ENCODE measurements at places on chromosomes 1 and 21. TPM values are rescaled to one million over a fixed set of nuclear protein-coding genes. Genes with fewer than 3 reads are reported as not detected.

- H3K36me3 ChIP-seq: peaks cover 10% of the 10 kb centered on the region
- H3K27ac ChIP-seq: no peak overlapping the region
- DNase-seq: no peak
- H3K4me1 ChIP-seq: no peaks in the 10 kb centered on the region
Measured at GRCh38 chr1:198848649-198849048, 209.8 kb downstream of the PTPRC start.

DNA sequence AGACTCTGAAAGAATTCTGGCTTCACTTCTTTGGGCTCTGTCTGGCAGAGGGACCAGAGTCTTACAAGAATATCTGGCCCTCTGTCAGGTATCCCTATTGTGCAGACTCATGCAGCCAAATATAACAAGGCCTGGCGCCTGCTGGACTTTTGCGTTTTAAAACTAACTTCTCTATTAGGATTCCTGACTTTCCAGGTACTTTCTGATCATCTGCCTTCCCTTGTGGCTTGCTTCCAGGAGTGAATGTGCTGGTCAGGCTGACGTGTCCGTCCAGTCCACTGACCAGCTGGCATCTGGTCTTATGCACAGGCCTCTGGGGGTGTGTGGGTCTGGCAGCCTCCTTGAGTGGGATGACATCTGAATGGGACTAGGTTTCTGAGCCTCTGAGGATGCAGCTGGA is 8.6 kb upstream of the RAB29 start:
- no peak overlapping the region for H3K4me3 ChIP-seq
- H3K27me3 ChIP-seq: no peaks in the 10 kb centered on the region
- H3K36me3 ChIP-seq: no peaks in the 10 kb centered on the region
- H3K27ac ChIP-seq: no peak overlapping the region
- no peak for DNase-seq

GRCh38 chr1:192539297-192540092 is 36.1 kb upstream of the RGS1 start:
- peaks cover 41% of the 10 kb centered on the region for H3K4me1 ChIP-seq
- no peak for DNase-seq
- H3K27me3 ChIP-seq: no peaks in the 10 kb centered on the region
- peak overlapping the region; percentile 4 for H3K4me3 ChIP-seq

- no peak for DNase-seq
- no peak overlapping the region for H3K4me3 ChIP-seq
- H3K27ac ChIP-seq: peak overlapping the region; percentile 1
- peaks cover 4% of the 10 kb centered on the region for H3K36me3 ChIP-seq
- H3K27me3 ChIP-seq: no peaks in the 10 kb centered on the region
Measured at GRCh38 chr1:37951041-37951782, 4.4 kb upstream of the INPP5B start.

- no peaks in the 10 kb centered on the region for H3K36me3 ChIP-seq
- H3K27me3 ChIP-seq: peaks cover 5% of the 10 kb centered on the region
- H3K4me3 ChIP-seq: no peak overlapping the region
- no peak overlapping the region for H3K27ac ChIP-seq
- DNase-seq: peak; percentile 79
- no peaks in the 10 kb centered on the region for H3K4me1 ChIP-seq
Measured at GRCh38 chr1:152869808-152870419, 8.2 kb upstream of the SMCP start.

DNA sequence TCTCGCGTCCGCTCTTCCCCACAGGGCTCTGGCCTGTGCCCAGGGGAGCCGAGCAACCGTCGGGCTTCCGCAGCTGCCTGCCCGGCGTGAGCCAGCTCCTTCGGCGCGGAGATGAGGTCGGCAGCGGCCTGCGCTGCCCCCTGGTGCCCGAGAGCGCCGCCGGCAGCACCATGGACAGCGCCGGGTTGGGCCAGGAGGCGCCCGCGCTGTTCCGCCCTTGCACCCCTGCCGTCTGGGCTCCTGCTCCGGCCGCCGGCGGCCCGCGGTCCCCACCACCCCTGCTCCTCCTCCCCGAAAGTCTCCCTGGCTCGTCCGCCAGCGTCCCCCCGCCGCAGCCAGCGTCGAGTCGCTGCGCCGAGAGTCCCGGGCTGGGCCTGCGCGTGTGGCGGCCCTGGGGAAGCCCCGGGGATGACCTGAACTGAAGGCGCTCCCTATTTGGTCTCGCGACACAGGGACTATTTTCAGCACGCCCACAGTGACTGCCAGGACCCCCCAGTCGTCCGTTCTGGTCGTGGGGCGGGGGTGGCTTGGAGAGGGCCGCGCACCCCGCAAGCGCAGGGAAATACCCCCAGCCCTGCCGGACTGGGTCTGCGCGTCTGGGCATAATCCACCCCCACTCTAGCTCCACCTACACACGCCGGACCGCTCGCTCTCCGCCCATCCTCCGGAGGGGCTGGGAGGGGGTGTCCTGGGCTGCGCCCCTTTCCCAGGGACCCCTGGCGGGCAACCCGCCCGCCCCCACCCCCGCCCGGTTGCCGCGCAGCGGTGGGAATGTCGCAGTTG is 1.3 kb downstream of the HES3 start:
- DNase-seq: peak; percentile 90
- peaks cover 53% of the 10 kb centered on the region for H3K27me3 ChIP-seq
- no peaks in the 10 kb centered on the region for H3K36me3 ChIP-seq
- H3K27ac ChIP-seq: no peak overlapping the region
- H3K4me1 ChIP-seq: peaks cover 11% of the 10 kb centered on the region

GRCh38 chr1:97647776-97648175 is 273.1 kb downstream of the DPYD start:
- no peak overlapping the region for H3K27ac ChIP-seq
- peaks cover 26% of the 10 kb centered on the region for H3K36me3 ChIP-seq
- DNase-seq: no peak
- no peaks in the 10 kb centered on the region for H3K27me3 ChIP-seq
- no peak overlapping the region for H3K4me3 ChIP-seq
- no peaks in the 10 kb centered on the region for H3K4me1 ChIP-seq

GRCh38 chr1:226656201-226656600 is 82.9 kb downstream of the ITPKB start:
- peak overlapping the region; percentile 96 for H3K27ac ChIP-seq
- H3K4me3 ChIP-seq: no peak overlapping the region
- H3K4me1 ChIP-seq: no peaks in the 10 kb centered on the region
- DNase-seq: no peak
- no peaks in the 10 kb centered on the region for H3K27me3 ChIP-seq

GRCh38 chr1:84582802-84583587 is 8.8 kb upstream of the CTBS start:
- H3K27me3 ChIP-seq: peaks cover 4% of the 10 kb centered on the region
- H3K4me1 ChIP-seq: no peaks in the 10 kb centered on the region
- no peaks in the 10 kb centered on the region for H3K36me3 ChIP-seq
- H3K4me3 ChIP-seq: no peak overlapping the region

DNA sequence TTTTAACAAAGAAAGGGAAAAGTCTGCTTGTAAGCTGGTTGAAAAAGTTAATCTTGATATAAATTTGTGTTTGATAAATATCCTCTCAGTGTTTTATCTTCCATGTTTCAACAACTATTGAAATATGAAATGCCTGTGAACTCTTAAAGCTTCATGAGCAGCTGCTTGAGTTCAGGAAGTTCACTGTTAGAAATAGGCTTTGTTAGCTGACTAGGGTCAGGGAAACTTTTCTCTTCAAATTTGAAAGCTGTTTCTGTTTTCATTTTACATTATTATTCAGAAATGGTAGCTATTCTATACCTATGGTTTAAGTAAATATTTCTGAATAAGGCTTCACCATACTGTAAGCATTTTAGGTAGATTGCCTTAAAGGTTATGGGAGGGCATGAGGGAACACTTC is 191.7 kb downstream of the HS2ST1 start:
- H3K4me3 ChIP-seq: no peak overlapping the region
- DNase-seq: no peak
- no peaks in the 10 kb centered on the region for H3K27me3 ChIP-seq
- H3K27ac ChIP-seq: no peak overlapping the region

DNA sequence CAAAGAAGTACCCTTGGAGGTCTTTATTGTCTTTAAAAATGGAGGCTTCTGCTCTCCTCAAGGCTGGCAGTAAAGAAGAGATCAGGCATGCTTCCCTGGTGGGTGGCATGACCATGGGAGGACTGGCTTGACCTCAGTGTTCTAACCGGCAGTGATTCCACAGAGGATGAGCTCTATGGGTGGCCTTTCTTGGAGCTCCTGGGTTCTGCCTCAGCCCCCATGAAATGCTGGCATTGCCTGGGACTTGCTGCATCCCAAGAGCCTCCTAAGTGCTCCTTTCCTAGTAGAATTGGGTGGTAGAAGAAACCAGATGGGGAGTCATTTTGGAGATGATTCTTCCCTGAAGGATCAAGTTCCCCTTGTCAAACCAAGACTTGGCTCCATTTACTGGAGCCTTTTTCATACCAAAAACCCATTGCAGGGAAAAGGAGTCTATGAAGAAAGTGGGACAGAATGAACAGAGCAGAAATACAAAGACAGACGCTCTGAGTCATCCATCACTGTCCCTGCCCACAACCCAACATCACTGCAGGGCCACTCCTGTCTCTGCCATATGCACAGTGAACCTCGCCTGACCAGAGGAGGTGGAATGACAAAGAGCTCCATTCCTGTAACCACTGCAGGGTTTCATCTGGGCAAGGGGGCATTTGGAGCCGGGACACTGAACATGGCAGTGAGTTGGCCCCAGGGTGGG is 42.4 kb downstream of the RIMS3 start:
- no peak overlapping the region for H3K4me3 ChIP-seq
- H3K4me1 ChIP-seq: peaks cover 2% of the 10 kb centered on the region
- H3K36me3 ChIP-seq: no peaks in the 10 kb centered on the region
- peaks cover 3% of the 10 kb centered on the region for H3K27me3 ChIP-seq
- no peak for DNase-seq

DNA sequence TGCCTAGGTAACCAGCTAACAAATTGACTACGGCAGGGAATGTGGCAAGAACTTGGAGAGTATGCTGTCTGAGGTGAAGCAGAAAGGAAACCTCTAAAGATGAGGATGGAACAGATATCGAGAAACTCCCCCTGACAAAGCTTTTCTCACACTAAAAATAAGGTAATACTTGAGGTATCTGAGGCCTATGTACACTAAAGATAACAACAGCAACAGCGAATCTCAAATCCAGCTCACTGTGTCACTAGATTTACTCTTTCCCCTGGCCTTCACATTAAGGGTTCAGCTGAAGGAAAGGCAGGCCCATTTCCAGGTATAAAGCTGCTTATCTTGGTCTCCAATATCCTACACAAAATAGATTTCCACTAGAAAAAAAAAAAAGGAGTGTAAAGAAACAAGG is 518.0 kb downstream of the KCNT2 start:
- no peak overlapping the region for H3K4me3 ChIP-seq
- no peaks in the 10 kb centered on the region for H3K27me3 ChIP-seq
- H3K4me1 ChIP-seq: no peaks in the 10 kb centered on the region
- no peaks in the 10 kb centered on the region for H3K36me3 ChIP-seq
- H3K27ac ChIP-seq: no peak overlapping the region

DNA sequence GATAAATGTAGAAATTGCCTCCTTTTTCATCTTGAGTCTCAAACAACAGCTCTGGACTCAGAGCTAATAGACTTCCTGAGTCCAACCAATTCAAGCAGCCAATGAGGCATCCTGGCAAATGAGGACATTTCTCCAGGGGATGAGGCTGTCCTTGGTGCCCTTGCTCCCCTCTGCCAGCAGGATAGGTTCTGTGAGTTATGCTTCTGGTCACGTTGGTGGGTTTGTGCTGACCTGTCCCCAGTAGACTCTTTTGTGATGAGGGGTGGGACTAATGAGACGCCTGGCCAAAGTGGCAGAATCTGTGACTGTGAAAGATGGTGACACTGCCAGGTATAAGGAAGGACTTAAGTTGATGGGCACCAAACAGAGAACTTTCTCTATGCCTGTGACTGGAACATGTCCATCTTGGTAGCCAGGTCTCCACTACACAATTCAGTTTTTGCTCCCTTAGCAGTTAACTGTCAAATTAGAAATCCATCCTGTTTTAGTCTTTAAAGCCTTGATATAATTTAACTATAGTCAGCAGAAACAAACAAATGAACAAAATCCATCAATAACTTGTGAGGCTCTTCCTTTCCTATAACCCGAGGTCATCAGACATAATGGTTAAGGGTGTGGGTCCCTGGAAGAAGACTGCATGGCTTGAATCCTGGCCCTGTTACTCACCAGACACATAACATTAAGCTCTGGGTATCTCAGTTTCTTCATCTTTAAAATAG is 35.7 kb upstream of the THEM4 start:
- H3K27ac ChIP-seq: peak overlapping the region; percentile 88
- H3K36me3 ChIP-seq: no peaks in the 10 kb centered on the region
- DNase-seq: no peak
- no peak overlapping the region for H3K4me3 ChIP-seq

Gene ESRRG
- total RNA-seq: not detected

Gene OR2AK2
- total RNA-seq: not detected

DNA sequence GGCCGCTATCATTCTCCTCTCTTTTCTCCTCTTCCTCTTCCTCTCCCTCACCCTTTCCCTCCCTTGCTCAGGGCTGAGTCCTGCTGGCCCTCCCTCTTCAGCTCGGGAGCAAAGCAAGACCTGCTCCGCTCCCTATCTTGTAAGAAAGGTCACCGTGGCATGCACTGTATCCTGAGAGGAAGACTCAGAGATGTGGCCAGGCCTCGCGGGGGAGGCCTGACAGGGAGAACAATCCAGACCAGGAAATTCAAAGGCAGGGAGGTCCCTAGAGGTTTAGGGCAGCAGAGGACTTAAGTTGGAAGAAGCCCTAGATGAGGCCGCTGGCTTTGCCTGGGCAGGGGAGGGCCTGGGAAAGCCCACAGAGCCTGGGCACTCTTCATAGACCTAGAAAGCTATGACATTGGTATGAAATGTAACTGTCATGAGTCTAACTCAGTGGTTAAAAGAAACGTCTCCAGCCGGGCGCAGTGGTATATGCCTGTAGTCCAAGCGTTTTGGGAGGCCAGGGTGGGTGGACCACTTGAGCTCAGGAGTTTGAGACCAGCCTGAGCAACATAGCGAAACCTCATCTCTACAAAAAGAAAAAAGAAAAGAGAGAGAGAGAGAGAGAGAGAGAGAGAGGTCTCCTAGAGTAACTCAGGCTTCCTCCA is 14.6 kb upstream of the PTAFR start:
- H3K36me3 ChIP-seq: no peaks in the 10 kb centered on the region
- H3K4me3 ChIP-seq: no peak overlapping the region
- no peak overlapping the region for H3K27ac ChIP-seq
- H3K27me3 ChIP-seq: peaks cover 3% of the 10 kb centered on the region
- no peaks in the 10 kb centered on the region for H3K4me1 ChIP-seq
- DNase-seq: no peak

Gene ARHGEF11
- total RNA-seq: 4.8 TPM

GRCh38 chr1:221945669-221946068 is 203.8 kb upstream of the DUSP10 start:
- no peaks in the 10 kb centered on the region for H3K27me3 ChIP-seq
- H3K27ac ChIP-seq: no peak overlapping the region
- H3K4me3 ChIP-seq: no peak overlapping the region
- DNase-seq: no peak
- no peaks in the 10 kb centered on the region for H3K4me1 ChIP-seq

Gene TMOD4
- 2.3 TPM for total RNA-seq
